ENCODE measurements at places on chromosomes 2 and 18. TPM values are rescaled to one million over a fixed set of nuclear protein-coding genes. Genes with fewer than 3 reads are reported as not detected.

GRCh38 chr2:200360364-200360763 lies 53.9 kb downstream of the SPATS2L start:
- DNase-seq, result no peak

DNA sequence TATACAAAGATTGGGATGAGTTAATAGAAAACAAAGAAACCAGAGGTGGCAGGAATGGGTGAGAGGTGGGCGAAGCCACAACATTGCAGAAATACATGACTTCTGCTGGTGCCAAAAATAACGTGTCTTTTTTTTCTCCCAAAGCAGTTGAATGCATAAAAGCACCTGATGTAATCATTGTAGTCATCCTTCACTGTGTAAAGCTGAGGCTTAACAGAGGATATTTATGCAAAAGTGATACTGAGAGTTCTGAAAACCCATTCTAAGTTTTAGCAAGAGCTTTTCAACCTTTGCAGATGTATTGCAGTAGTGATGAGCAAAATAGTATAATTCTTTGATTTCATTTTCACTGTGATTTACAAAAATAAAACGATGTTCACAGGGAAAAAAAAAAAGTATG lies 173.0 kb downstream of the PTGR3 start:
- no peak for DNase-seq

- DNase-seq, result no peak
These were observed 28.5 kb downstream of the GALNT1 start for GRCh38 chr18:35610089-35610488.

DNA sequence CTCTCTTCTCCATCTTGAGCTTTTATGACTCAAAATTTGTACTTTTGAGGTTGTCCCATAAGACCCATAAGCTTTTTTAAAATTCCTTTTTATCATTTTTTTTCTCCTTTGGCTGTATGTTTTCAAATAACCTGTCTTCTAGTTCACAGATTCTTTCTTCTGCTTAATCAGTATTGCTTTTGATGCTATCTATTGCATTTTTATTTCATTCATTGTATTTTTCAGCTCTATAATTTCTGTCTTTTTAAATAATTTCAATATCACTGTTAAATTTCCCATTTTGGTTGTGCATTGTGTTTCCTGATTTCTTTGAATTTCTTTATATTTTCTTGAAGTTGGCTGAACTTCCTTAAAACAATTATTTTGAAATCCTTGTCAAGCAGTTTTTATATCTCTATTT lies 4.8 kb upstream of the XDH start:
- no peak for DNase-seq

The ZNF407 gene
- total RNA-seq, result 15.0 TPM

DNA sequence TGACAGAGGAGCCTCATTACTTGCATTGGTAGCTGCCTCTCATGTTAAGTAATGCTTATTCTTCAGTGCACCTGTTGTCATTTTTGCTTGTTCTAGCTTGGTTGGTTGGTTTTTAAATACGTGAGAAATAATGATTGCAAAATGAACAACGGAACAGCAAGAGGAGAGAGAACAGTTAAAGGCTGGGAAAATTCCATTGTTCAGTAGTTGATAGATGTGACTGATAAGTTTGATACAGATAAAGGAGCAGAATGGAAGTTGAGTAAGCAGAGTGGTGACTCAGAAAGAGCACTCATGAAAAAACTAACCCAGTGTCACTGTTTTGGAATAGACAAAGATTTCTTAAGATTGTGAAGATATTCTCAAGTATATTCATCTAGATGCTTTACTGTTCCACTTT lies 50.5 kb downstream of the MTA3 start:
- DNase-seq, result no peak

DNA sequence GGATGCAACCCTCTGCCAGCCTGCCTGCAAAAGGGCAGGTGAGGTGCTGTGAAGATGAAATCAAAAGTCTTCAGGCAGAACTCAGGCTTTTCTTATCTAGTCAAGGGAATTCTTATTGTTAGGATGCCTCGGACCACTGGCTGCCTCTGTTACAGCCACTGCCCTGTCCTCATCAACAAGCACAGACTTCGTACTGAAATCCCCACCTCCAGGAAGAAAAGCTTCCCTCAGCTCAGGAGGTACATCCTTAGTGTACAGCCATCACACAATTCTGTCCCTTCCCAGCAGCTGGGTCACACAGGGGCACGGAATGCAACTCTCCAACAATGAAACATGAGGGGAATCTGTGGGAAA lies 10.1 kb upstream of the RNU4ATAC start:
- no peak for DNase-seq

DNA sequence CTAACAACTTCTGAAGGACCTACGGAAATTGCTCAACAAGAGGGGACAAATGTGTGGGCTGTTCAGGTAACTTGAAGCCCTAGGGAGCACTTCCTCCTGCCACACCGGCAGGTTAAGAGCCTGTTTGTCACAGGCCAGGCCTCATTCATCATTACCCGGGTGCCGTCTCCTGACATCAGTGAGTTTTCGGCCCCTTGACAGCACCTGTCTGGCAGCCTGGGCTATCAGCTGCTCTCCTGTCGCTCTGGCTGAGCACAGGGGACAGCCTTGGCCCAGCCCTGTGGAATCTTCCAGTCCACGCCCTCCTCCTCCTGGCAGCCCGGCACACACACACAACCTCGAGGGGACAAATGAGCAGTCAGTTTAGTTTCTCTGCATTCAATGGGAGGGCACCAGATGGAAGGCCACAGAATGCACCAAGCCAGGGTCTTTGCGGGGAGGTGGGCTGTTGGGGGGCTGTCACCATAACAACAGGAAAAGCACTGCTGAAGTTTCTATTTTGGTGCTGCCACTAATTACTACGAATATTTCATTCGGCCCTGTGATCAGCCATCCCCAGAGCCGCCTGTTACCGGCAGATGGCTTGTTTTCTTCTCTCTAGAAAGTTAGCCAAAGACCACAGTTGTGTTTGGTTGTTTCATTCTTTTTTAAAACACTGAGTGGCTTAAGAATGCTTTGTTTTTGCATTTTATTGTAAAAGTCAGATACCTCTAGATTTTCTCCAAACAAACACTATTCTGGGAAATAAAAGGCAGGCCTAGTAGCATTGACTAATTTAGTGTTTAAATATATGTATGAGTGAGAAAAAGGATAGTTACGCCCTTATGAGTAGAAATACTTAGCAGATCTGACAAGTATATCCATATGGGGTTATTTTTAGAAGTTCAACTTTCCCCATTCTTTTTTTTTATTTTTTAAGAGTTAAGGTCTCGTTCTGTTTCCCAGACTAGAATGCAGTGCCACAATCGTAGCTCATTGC lies 189.9 kb upstream of the NDUFV2 start:
- DNase-seq, result no peak

- no peak for DNase-seq
These were observed 268.9 kb downstream of the ADCYAP1 start for GRCh38 chr18:1173593-1173992.

- no peak for DNase-seq
These were observed 154.9 kb downstream of the CTIF start for GRCh38 chr18:48693625-48694262.

The KYNU gene
- 3.3 TPM for total RNA-seq

GRCh38 chr2:36376319-36376765 lies 20.8 kb downstream of the CRIM1 start:
- DNase-seq, result peak; percentile 79

DNA sequence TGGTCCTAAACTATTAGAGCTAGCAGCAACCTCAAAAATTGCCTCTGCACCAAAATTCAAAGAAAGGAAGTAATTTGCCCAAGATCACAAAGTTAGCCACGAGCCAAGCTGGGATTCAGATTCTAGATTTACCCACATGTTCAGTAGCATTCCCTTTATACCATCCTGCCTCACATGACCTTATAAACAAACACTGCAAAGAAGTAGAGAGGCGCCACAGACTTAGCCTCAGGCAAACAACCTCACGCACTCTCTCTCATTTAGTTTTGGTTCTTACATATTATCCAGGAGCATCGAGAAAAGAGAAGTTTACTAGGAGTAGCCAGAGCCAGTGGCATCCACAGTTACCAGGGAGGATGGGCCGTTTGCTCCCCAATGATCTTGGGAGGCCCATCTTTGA lies 226.6 kb downstream of the OSR1 start:
- DNase-seq, result no peak

The ANKRD62 gene
- total RNA-seq, result not detected

- no peak for DNase-seq
These were observed 160.9 kb downstream of the RDH14 start for GRCh38 chr2:18399601-18400000.

The UGT1A10 gene
- total RNA-seq, result 47.5 TPM

- no peak for DNase-seq
These were observed 490.6 kb upstream of the LINC00305 start for GRCh38 chr18:64639536-64639935.

The RAMP1 gene
- total RNA-seq, result 215 TPM

DNA sequence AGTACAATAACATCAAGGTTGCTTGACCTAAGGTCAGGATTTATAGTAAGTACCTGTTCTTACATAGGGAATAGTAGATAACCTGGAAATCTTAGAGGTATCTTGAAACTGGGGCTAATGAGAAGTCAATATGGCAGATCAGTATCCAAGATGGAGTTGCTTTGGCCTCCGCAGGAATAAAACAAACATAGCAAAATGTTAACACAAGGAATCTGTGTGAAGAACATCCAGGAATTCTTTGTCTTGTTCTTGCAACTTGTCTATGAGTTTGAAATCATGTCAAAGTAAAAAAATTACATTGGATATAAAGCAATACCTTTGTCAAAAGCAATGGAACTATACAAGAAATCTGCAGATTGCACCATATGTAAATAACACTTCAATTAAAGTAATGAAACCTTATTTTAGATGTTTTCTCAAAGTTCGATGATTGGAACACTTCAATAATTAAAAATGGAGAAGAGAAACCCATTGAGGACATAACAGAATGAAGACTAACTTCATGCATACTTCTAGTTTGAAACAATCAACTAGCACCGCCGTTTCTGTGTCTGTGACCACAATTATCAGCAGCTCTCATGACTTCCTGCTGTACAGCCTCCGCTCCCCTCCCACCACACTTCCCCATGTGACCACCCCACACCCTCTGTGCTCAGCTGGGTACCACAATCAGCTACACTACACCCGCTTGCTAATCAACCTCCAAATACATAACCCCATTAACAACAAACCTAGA lies 27.6 kb downstream of the C2orf76 start:
- peak; percentile 39 for DNase-seq

The PROKR1 gene
- total RNA-seq, result not detected

The GNLY gene
- 0.95 TPM for total RNA-seq

The EMILIN1 gene
- 210 TPM for total RNA-seq

GRCh38 chr2:195428673-195429072 lies 228.4 kb upstream of the SLC39A10 start:
- DNase-seq, result no peak

The POU3F3 gene
- total RNA-seq, result not detected
